ENCODE measurements at places on chromosomes 16 and 17. TPM values are rescaled to one million over a fixed set of nuclear protein-coding genes. Genes with fewer than 3 reads are reported as not detected.

- ATAC-seq, result no peak
These were observed 3.3 kb downstream of the TPSD1 start for GRCh38 chr16:1258906-1259759.

GRCh38 chr17:21283482-21284318 lies 811 bp upstream of the MAP2K3 start:
- no peak for ATAC-seq

DNA sequence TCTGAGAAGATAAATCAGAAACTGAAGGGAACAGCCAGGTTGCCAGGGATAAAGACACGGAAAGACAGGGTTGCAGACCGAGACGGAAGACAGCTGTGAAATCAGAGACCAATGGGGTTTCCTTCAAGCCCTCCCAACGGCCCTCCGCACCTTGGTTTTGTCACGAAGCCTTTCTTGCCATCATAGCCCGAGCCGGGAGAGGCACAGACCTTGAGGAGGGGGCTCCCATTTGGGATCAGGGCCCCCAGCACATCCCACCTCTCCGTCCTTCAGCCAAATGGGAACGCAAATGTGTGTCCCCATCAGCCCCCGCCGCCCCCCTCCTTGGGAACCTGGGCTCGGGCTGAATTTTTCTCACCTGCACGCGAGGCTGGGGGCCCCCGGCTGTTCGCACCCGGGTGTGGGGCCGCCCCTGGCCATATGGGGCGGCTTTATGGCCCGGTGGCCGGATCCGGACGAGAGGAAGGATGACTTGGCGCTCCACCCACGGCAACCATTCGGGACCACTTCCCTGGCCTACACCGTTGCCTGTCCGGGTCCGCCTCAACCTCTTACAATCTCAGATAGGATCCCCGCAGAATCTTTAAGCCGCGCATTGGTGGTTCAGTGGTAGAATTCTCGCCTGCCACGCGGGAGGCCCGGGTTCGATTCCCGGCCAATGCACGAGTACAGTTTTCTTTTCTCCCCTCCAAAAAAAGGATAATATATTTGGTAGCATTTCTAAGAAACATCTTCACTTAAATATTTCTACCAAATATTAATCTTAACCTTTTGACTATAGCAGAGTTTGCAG lies 1.4 kb upstream of the HES7 start:
- peak; percentile 7 for ATAC-seq

Gene CLEC19A
- total RNA-seq, result not detected

Gene FA2H
- 1.3 TPM for total RNA-seq

Gene NPIPA2
- 0.48 TPM for total RNA-seq

Gene MYH1
- not detected for total RNA-seq

- no peak for ATAC-seq
These were observed 167.0 kb downstream of the MRM1 start for GRCh38 chr17:36768394-36768793.

DNA sequence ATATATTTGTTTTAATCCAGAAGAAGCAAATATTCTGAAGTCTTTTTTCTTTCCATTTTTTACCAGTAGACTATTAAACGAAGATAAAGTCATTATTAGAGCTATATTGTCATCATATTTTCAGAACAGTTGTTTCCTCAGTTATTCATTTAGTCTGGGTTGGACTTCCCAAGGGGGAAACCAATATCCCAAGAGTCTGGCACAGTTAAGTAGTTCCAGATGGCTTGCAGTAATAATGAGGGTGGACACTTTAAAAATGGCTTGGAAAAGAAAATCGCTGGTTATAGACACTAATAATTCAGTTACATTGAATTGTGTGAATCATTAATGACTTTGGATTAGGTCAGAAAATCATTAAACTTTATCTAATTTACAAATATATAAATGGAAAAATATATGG lies 3.9 kb downstream of the PPM1E start:
- ATAC-seq, result no peak

Measured in esophagus mucosa (tissue), 1 donor.